Lung microvascular endothelial cell (primary cell): ENCODE measurements at places on chromosomes 7 and 10. TPM values are rescaled to one million over a fixed set of nuclear protein-coding genes. Genes with fewer than 3 reads are reported as not detected.

Gene LGI1
- not detected in 2 replicates for total RNA-seq

Gene TRAPPC14
- 3.9 and 6.0 TPM in 2 replicates for total RNA-seq

Gene HOXA9
- 2.0 and 3.9 TPM in 2 replicates for total RNA-seq

- no peak for DNase-seq
These were observed 23.1 kb upstream of the MACC1 start for GRCh38 chr7:20240080-20240926.

- no peak for DNase-seq
These were observed 389.2 kb downstream of the MAGI2 start for GRCh38 chr7:79064187-79064823.
